ENCODE measurements at places on chromosomes 4 and X. TPM values are rescaled to one million over a fixed set of nuclear protein-coding genes. Genes with fewer than 3 reads are reported as not detected.

GRCh38 chr4:153530284-153530999 lies 64.3 kb downstream of the TMEM131L start:
- no peaks in the 10 kb centered on the region for H3K27me3 ChIP-seq
- peak overlapping the region; percentile 30 for H3K27ac ChIP-seq
- no peak overlapping the region for H3K4me3 ChIP-seq
- no peaks in the 10 kb centered on the region for H3K36me3 ChIP-seq

DNA sequence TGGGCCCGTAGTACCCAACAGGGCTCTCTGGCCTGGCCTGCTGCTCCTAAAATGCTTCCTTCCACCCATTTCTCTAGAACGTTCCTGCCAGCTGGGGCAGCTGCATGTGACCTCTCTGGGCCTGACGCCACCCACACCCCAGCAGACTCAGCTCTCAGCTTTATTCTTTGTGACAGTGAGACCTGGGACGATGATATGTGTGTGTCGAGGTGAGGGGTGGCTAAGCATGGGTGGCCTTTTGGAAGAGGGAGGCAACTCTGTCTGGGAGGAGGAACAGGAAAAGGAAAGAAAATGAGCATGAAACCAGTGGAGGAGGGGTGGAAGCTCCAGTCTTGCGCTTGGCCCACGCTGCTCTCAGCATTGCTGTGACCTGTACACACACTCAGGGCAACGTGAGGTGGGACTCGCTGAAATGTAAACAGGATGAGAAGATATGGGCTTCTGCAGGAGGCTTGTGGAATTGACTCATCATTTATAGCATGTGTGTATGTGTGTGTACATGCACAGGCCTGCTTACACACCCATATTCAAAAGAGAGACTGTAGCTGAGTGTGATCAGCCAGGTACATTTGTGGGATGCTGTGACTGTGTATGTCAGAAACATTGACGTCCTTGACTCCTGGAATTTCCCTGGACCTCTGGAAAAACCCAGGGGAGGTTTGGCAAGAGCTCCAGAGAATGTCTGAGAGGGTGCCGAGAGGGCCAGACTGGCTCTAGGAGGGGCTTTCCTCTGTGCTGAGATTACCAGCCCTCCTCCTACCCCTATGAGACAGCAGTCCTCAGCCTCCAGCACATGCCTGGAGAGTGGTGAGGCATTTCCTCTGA lies 137.9 kb downstream of the PJA1 start:
- DNase-seq = no peak
- H3K4me3 ChIP-seq = no peak overlapping the region
- peak overlapping the region; percentile 69 for H3K27ac ChIP-seq
- peaks cover under 1% of the 10 kb centered on the region for H3K27me3 ChIP-seq

DNA sequence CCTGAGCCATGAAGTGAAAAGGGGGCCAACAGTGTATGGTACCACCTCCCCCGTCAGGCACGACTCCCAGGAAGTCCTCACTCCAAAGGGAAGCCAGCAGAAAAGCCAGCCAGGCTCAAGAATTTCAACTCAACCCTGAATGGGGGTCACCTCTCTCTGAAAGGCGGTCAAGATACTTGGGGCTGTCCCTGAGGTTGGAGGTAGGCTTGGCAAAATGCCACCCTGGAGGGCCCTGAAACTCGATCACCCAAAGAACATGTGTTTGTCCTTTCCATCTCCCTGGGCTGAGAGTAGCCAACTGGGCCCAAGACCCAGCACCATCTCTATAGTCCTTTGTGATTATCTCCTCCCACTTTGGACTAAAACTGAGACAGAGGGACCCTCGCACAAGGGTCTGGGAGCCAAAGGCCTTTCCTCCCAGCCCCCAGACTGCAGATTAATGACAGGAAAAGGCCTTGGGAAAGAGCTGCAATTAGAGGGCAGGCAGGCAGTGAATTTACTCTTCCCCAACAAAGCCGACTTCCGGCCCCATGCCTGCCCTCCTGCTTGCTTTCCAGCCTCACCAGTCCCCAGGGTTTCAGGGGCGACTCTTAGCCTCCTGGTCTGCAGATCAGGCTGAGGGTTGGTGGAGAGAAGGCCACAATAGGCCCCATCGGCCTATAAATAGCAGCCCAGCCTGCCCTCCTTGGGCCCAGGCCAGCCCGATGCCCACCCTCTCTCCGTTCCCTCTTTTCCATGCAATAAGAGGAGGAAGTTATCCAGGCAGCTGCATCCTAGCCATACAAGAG lies 5.6 kb downstream of the SASH3 start:
- H3K27ac ChIP-seq = no peak overlapping the region
- no peak for DNase-seq
- H3K27me3 ChIP-seq = no peaks in the 10 kb centered on the region
- H3K4me1 ChIP-seq = no peaks in the 10 kb centered on the region
- no peaks in the 10 kb centered on the region for H3K36me3 ChIP-seq

DNA sequence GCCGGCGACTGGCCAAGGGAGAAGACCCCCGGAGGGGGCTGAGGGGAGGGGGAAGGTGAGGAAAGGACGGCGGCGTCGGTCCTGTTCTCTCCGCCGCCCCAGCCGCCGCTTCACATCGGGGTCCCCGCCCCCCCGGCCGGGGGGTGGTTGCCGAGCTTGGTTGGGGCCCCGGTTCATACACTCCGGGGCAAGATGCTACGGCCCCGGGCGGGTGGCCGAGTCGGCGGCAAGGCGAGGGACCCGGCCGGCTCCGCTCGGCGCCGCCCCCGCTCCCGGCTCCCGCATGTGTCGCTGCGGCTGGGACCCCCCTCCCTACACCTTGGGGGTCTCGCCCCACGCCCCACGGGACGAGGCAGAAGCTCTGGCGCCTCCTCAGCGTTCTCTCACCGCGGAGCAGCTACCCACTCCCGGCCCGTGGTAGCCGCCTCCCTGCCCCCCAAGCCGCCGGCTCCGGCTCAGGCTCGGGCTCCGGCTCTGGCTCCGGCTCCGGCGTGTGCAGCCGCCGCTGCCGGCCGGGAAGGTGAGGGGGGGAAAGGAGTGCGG lies 461 bp downstream of the FBXW7 start:
- peaks cover 12% of the 10 kb centered on the region for H3K4me1 ChIP-seq
- peak overlapping the region; percentile 69 for H3K4me3 ChIP-seq
- no peak for DNase-seq
- H3K27ac ChIP-seq = peak overlapping the region; percentile 98
- H3K27me3 ChIP-seq = no peaks in the 10 kb centered on the region

GRCh38 chr4:61838072-61838471 lies 637.9 kb downstream of the ADGRL3 start:
- H3K4me3 ChIP-seq = no peak overlapping the region
- H3K4me1 ChIP-seq = no peaks in the 10 kb centered on the region
- H3K27me3 ChIP-seq = no peaks in the 10 kb centered on the region
- no peak for DNase-seq

DNA sequence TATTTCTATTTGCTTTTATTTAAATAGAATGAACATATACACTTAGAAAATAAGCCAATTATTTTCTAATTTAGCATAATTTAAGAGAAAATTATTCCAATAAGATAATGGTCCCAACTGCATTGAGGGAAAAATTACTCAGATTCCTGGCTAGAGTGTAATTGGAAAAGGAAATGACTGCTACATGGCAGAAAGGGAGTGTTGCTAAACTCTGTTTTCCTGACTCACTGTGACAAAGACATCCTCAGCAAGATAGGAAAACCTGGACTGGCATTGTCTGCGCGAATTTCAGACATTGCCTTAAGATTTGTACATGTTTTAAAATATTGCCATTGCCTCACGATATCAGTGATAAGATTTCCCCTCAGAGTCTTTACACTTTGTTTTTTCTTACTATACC lies 8.2 kb downstream of the TNIP3 start:
- H3K36me3 ChIP-seq = no peaks in the 10 kb centered on the region
- DNase-seq = no peak
- no peak overlapping the region for H3K27ac ChIP-seq

DNA sequence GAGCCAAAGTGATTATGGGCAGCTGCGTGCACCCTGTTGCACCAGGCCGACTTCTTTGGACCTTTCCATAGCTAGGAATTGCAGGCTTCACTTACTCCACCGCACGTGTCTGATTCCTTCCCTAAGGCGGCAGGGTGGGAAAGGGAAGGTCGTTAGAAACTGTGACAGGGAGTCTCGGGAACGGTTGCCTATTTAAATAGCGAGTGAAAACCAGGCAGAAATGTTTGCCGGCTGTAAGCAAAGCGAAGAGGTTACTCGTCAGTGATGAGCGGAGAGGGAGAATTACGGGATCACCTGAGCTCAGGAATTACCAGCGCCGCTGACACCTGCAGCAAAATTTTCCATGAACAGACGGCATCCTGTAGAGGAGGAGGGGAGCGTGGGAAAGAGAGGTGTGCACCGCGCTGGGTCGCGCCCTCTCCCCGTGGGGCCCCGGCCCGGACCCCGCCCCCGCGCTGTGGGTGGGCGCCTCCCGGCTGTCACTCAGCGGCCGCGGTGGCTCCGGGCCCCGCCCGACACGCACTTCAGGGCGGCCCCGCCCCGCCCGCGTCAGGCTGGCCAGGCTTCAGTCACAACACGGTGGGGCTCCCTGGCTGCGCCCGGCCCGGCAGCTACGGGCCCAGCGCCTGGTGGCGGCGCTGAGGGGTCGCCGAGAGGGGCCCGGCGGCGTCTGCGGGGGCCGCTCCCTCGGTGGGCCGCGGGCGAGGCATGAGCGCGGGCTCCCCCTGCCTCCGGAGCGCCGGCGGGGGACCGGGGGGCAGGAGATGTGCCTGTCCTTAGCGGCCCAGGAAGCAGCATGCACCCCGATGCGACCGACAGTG lies at the start of gene SNX25:
TSS of gene SNX25 (plus strand) at position 568 of the 821 bp plus-strand sequence. CDS start at position 797, 229 bp downstream.
- peak; percentile 82 for DNase-seq
- H3K36me3 ChIP-seq = no peaks in the 10 kb centered on the region
- peak within 1 kb of the TSS; percentile 92 for H3K27ac ChIP-seq
- H3K4me3 ChIP-seq = peak within 1 kb of the TSS; percentile 93
- no peaks in the 10 kb centered on the region for H3K27me3 ChIP-seq

- H3K36me3 ChIP-seq = no peaks in the 10 kb centered on the region
- no peaks in the 10 kb centered on the region for H3K4me1 ChIP-seq
- H3K27ac ChIP-seq = no peak overlapping the region
- H3K4me3 ChIP-seq = no peak overlapping the region
- H3K27me3 ChIP-seq = no peaks in the 10 kb centered on the region
- DNase-seq = no peak
Observed at GRCh38 chrX:3738509-3738908, 25.1 kb upstream of the PRKX start.

DNA sequence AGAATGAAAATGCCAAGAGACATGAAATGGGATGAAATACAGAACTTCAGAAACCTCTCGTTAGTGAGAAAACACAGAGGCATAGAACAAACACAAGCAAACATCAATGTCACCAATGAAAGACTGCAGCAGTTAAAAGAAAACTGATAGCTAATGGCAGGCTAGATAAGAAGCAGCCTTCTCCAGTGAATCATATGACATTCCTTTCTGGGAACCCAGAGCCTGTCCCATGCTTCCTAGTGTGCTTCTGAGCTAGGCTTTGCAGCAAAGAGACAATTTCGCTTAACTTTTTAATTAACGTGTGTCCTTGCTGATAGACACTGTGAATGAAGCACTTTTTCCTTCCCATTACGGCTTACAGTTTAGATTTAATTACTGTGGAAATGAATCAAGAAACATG lies 444.6 kb downstream of the IL15 start:
- no peaks in the 10 kb centered on the region for H3K27me3 ChIP-seq
- no peak overlapping the region for H3K4me3 ChIP-seq
- peak overlapping the region; percentile 27 for H3K27ac ChIP-seq
- no peaks in the 10 kb centered on the region for H3K4me1 ChIP-seq
- DNase-seq = no peak
- H3K36me3 ChIP-seq = no peaks in the 10 kb centered on the region

DNA sequence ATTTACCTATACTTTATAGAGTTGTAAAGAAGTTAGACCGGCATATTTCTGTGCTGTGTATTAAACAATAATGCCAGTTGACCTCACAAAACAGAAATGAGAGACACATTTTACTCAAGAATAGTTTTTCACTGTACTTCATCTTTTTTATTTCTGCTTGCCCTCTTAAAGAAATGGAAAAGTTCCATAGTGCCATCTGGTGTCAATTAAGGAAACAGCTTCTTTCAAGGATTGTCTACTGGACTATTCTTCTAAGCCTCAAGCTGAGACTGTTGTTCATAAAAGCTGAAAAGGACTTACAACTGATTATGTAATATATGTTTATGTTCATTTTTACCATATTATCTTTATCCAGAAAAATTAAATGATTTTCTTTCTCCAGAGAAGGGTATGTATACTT lies 1523.7 kb downstream of the ARAP2 start:
- DNase-seq = no peak
- H3K27me3 ChIP-seq = no peaks in the 10 kb centered on the region
- H3K36me3 ChIP-seq = no peaks in the 10 kb centered on the region

DNA sequence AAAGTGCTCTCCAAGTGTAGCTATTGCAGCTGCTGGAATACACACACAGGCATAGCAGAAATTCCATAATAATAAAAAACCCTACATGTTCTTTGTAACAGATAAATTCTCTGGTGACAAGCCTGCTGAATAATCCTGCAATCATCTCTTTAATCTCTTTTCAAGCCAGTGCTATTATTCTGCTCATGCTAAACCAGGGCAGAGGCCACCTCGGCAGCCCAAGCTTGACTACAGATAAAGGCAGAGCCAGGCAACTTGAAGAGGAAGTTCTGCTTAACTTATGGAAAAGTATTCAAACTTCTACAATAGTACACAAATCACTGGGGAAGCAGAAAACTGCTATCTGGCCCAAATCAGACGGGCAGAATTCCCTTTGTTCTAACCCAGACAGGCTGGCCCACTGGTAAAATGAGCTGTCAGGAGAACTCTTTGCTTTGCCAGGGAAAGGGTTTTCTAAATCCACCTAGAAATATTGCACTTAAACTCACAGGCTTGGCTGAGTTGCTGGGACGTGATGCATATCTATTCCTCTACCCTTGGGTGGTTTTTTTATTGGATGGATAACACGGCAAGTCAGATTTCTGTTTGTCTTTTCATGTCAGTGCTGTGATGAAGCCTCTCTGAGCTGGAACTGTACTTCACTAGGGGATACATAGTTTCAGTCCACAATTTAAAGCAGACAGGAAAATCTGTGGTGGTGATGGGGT lies 70.5 kb downstream of the GATB start:
- H3K4me3 ChIP-seq = no peak overlapping the region
- no peaks in the 10 kb centered on the region for H3K36me3 ChIP-seq
- H3K27ac ChIP-seq = no peak overlapping the region

- H3K27me3 ChIP-seq = no peaks in the 10 kb centered on the region
- DNase-seq = no peak
- no peaks in the 10 kb centered on the region for H3K36me3 ChIP-seq
Observed at GRCh38 chr4:36494016-36494415, 212.6 kb downstream of the DTHD1 start.

- H3K4me3 ChIP-seq = no peak overlapping the region
- H3K36me3 ChIP-seq = no peaks in the 10 kb centered on the region
- H3K27ac ChIP-seq = no peak overlapping the region
- no peaks in the 10 kb centered on the region for H3K27me3 ChIP-seq
- DNase-seq = no peak
Observed at GRCh38 chr4:99845708-99846469, 29.3 kb downstream of the DAPP1 start.

ARHGAP4 gene
- total RNA-seq = 57.2 TPM

WFS1 gene
- total RNA-seq = 32.2 TPM

AWAT2 gene
- total RNA-seq = not detected
